ENCODE measurements at places on chromosomes 1 and 21.

DNA sequence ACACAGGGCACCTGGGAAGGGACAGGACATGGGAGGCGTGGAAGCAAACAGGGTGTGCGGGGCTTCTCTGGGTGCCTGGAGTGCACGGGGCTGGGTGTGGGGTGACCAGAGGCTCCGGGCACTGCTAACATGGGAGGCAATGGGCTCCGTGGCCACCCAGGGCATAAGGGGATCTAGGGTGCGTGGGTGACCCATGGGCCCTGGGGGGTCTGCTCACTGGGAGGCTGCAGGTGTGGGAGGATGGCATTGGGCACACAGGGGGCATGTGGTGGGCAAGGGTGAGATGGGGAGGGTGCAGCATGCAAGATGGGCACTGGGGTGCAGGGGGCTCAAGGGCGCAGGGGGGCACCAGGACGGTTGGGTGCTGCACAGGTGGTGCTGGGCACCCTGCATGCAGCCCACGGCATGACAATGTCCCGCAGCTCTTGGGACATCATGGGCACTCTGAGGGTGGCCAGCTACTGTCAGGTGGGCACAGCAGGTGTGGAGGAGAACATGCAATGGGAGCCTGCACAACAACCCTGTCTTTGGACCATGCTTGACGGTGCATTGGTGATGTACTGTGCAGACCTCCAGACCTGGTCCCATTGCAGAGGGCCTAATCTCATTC is 15.1 kb downstream of the TRIM11 start:
- DNase-seq = no peak
- H3K4me3 ChIP-seq = no peak overlapping the region
- no peaks in the 10 kb centered on the region for H3K27me3 ChIP-seq

DNA sequence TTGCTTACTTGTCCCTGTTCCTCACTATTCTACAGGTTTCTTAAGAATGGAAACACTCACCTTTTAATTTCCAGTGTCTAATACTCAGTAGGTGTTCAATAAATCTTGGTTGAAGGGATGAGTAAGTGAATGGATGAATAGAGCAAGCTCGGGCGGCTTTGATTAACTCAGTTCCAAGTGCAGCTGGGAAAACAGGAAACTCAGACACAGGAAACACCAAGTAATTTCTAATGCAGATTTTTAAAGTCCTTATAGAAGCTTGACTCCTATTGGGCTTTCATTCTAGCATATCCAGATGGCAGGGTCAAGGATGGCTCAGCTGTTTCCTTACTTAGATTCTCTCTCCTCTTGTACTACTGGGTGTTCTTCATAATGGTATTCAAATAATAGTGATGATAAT is 14.0 kb downstream of the CAMK1G start:
- no peak for DNase-seq
- no peak overlapping the region for H3K4me3 ChIP-seq
- no peaks in the 10 kb centered on the region for H3K4me1 ChIP-seq
- no peaks in the 10 kb centered on the region for H3K27me3 ChIP-seq

DNA sequence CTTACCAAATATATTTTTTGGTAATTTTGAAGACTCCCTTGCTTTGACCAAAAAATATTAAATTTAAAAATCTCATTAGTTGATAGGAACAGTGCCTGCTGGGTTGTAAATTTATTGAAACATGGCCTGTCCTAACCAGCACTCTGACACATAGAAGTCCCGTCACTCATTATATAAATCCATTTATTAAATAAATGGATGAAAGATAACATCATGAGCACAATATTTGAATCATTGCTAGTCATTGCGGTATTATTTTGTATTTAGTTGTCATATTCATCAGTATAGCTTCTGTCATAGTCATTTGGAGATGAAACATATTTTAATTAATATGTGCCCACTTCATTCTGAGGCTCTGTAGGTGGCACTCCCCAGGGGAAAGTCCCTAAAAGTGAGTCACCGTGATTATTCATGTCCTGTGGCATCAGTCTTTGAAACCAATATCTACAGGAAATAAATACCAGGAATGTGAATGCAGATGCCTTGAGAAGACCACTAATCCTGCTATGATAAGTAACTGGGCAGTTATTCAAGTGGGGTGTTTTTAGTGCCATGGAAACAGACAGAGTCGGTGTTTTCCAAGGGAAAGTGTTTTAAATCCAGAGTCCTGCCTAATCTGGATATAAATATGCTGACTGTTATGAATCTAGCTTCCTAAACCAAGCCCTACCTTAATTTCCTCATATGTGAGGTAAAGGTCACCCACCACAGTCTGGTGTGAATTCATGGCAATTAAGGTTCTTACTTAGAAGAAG is 302.0 kb downstream of the DUSP10 start:
- no peak overlapping the region for H3K27ac ChIP-seq
- DNase-seq = no peak
- no peak overlapping the region for H3K4me3 ChIP-seq
- H3K36me3 ChIP-seq = no peaks in the 10 kb centered on the region
- no peaks in the 10 kb centered on the region for H3K27me3 ChIP-seq
- H3K4me1 ChIP-seq = peaks cover 16% of the 10 kb centered on the region

DNA sequence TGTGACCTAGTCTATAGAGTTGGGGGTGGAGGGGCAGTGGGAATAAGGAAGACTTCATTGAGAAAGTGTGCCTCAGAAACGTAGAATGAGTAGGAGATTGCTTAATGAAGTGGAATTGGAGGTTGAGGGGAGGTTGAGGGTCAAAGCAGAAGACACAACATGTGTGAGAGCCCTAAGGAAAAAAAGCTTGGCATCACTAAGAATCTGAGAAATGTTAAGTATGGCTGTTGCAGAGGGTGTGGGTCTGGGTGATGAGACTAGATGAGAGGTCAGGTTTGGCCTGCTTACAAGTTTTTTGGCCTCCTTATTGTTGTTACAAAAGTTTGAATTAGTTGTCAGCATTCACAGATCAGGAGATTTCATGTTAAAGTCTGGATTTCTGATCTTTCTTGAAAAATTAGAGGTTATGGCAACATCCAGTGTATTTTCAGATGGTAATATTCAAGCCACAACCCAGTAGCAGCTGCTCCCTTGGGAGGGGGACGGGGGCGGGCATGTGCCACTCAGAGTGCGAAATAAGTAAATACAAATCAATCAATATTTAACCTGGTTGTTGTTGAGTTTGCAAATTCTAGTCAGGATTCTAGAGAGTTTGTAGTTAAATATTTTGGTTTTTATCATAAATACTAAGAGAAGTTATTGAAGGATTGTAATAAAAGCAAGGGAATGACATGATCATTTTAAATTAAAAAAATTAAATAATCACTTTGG is 4.3 kb downstream of the MAN1A2 start:
- peaks cover 19% of the 10 kb centered on the region for H3K4me1 ChIP-seq
- no peak overlapping the region for H3K27ac ChIP-seq
- DNase-seq = no peak
- H3K36me3 ChIP-seq = no peaks in the 10 kb centered on the region
- no peak overlapping the region for H3K4me3 ChIP-seq

DNA sequence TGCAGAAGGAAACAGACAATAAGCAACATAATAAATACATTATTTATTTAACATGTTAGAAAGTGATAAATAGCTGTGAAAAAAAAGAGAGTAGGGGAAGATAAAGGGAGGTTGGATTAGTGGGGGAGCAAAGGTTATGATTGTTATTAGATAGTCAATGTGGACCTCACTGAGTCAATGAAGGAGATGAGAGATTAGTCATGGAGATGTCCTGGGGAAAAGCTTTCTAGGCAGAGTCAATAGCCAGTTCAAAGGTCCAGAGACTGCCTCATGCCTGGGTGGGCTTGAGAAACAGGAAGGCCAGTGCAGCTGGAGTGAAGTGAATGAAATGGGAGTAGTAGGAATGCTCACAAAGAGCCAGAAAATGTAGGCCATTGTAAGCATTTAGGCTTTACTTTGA is 187.1 kb upstream of the CACYBP start:
- DNase-seq = no peak
- no peak overlapping the region for H3K4me3 ChIP-seq
- H3K4me1 ChIP-seq = no peaks in the 10 kb centered on the region
- peaks cover 10% of the 10 kb centered on the region for H3K36me3 ChIP-seq
- H3K27ac ChIP-seq = no peak overlapping the region
- no peaks in the 10 kb centered on the region for H3K27me3 ChIP-seq

GRCh38 chr1:239388159-239388485 is 1.8 kb downstream of the CHRM3 start:
- H3K4me3 ChIP-seq = no peak overlapping the region
- peaks cover 84% of the 10 kb centered on the region for H3K27me3 ChIP-seq
- H3K36me3 ChIP-seq = no peaks in the 10 kb centered on the region
- no peak for DNase-seq

DNA sequence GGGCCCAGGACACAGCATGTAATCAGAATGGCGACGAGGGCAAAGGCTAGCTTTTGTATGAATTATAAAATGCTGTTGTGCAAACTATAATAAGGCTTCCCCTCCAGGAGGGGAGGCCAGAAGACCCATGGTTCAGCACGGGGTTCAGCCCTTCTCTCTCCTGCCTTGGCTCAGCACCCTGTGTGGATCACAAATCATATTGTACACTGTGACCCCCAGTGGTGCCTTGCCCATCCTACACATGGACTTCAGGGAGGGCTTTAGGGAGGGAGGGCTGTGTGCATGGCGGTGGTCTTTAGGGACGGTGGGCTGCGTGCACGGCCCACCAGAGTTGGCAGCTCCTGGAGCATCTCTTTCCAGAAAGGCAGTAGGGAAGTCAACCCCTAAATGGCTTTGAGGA is 120.8 kb upstream of the TNR start:
- DNase-seq = no peak
- no peaks in the 10 kb centered on the region for H3K36me3 ChIP-seq
- no peak overlapping the region for H3K4me3 ChIP-seq
- no peaks in the 10 kb centered on the region for H3K27me3 ChIP-seq
